Brain (organoid and tissue), 16 donors: ENCODE measurements at places on chromosomes 12 and 14. TPM values are rescaled to one million over a fixed set of nuclear protein-coding genes. Genes with fewer than 3 reads are reported as not detected.

PLEKHD1 gene
- 0.27 TPM for polyA plus RNA-seq

ISM2 gene
- polyA plus RNA-seq: 0.24 TPM

TAS2R31 gene
- polyA plus RNA-seq: not detected

CCDC38 gene
- polyA plus RNA-seq: not detected

GPD1 gene
- 18.3 TPM for polyA plus RNA-seq
